ENCODE measurements at places on chromosomes 1 and 21.

GRCh38 chr1:24415910-24416665, 486 bp downstream of the NIPAL3 start:
- no peak for DNase-seq

DNA sequence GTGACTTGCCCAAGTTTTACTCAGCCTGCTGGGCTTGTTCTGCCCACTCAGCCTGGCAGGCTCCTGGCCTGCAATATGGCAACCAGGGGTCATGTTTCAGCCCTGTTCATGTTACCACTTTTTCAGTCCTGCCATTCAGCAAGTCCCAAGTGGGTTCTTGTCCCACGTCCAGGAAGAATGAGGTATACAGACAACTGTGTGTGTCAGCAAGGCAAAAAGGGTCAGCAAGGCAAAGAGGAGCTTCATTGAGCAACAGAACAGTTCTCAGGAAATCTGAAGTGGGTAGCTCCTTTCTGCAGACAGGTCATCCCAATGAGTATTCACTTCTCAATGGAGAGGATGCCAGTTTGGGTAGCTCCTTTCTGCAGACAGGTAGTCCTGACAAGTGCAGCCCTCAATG, 1233.3 kb upstream of the B3GALT2 start:
- no peak for DNase-seq

- no peak for DNase-seq
Measured at GRCh38 chr1:66438062-66438461, 95.9 kb upstream of the SGIP1 start.

DNA sequence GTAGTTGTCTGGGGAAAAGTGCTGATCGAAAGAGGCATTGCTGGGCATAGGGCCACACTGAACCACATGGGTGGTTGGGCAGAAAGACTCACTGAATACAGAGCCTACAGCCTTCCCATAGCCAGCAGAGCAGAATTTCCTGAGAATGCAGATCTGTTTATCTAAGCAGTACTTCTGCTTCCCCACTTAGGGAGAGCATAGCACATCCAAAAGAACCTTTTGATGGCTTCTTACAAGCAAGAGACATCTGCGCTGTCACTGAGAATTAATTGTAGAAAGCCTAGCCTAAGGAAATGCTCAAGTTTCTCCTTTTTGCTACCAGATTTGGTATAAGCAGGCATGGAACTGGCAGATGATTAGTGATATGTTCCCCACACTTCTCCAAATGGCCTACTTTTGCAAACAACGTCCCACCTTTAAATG, 13.0 kb upstream of the KLHDC8A start:
- no peak for DNase-seq

DNA sequence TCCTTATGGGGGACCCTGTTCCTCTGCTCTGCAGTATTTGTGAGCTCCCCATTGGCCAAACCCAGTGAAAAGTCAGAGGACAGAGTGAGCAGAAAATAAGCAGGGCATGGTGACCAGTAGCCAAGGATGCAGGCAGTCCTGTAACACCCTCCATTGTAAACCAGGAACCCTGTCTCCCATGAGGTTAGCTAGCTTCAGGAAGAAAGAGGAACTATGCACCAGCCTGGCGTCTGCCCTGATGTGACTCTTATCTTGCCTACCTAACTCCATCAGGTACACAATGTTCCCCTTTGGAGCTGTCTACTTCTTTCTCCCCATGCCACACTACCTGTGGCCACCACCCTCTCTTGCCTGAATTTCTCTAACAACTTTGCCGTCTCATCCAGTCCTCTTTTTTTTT, 119.2 kb downstream of the LRIG2 start:
- no peak for DNase-seq

DNA sequence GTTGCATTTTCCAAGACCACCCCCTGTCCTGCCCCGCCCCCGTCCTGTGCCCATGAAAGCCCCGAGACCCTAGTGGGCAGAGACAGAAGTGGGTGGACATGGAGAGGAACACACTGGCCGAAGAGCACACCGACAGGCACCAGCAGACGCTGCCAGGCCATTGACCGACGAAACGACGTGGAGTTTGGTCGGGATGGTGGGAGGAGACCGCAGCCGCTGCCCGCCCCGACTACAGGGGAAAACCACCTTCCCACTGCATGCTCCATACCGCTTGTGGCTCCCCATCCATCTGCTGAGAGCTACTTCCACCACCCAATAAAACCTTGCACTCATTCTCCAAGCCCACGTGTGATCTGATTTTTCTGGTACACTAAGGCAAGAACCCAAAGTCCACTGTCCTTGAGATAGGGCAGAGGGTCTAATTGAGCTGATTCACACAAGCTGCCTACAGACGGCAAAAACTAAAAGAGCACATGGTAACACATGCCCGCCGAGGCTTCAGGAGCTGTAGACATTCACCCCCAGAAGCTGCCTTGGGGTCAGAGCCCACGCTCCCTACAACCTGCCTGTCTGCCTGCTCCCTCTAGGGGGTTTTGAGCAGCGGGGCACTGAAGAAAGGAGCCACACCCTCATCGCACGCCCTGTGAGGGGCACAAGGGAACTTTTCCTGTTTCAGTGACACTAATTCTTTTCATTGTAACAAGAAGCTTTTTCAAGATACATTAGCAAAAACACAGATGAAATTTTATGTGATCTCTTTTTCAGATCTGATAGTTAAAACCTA, 81.2 kb upstream of the RAB3GAP2 start:
- no peak for DNase-seq

DNA sequence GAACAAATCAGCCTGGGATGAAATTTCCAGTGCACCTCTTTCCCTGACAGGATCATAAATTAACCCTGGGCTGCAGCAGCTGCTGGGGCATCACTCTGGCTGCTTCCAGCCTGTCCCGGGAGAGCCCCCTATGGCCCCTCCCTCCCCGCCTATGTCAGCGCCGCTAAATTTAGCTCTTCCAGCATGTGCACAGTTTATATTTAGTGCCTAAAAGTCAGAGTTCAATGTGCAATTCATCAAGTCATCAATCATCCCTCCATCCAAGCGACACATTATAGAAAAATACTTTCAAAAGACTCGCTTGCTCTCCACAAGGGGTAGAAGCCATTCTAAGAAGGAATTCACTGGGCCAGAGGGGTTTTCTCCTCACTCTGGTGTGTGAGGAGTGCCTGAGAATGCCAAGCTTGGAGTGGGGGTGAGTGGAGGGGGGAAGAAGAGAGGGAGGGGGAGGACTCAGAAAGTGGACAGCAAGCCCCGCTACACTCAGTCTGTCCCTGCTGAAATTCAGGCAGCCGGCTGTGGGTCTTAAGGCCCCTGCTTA, 37.4 kb downstream of the XCL1 start:
- DNase-seq = no peak

GRCh38 chr1:235736263-235736662, 86.7 kb upstream of the GNG4 start:
- DNase-seq = no peak

- DNase-seq = no peak
Measured at GRCh38 chr1:88698140-88698539, 14.1 kb downstream of the PKN2 start.

DNA sequence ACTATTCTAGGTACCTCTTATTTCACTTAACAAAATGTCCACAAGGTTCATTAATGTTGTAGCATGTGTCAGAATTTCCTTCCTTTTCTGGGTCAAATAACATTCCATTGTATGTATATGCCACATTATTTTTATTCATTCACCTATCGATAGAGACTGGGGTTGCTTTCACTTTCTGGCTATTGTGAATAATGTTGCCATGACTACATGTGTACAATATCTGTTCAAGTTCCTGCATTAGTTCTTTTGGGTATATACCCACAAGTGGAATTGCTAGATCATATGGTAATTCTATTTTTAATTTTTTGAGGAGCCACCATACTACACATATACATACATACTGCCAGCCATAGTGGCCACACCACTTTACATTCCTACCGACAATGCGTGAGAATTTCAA, 158.4 kb downstream of the ZZZ3 start:
- no peak for DNase-seq

- no peak for DNase-seq
Measured at GRCh38 chr1:199352351-199352750, 675.2 kb upstream of the NR5A2 start.

- no peak for DNase-seq
Measured at GRCh38 chr21:29708401-29708800, 231.4 kb downstream of the GRIK1 start.

DNA sequence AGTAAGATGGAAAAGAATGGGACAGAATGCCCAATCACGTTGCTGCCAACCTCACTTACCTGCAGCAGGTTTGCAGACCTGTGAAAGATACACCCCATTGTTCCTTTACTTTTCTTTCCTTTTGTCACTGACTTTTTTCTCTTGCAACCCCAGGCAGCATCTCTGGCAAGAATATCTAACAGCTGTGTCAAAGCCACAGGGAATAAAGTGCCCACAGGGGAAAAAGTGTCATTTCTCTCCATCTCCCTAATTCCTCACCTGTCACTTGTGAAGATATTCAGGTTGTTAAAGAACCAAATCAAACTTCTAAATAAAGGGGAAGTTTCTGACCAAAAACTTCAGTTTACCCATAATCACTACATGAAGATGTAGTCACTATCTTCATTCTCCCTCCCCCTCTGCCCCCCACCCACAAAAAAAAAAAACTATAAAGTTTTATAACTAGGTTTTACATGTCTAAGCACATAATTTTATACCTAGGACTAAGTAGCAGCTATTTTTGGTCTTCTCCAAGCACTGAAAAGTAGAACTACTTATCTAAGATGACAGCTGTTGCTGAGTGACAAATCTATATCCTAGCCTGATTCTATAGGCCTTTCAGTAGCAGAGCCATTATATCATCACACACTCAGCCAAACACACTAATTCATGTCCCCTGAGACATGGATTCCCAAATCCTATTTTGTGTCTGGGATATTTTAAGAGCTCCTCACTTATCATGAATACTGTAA, 54.9 kb downstream of the TBX15 start:
- no peak for DNase-seq

DNA sequence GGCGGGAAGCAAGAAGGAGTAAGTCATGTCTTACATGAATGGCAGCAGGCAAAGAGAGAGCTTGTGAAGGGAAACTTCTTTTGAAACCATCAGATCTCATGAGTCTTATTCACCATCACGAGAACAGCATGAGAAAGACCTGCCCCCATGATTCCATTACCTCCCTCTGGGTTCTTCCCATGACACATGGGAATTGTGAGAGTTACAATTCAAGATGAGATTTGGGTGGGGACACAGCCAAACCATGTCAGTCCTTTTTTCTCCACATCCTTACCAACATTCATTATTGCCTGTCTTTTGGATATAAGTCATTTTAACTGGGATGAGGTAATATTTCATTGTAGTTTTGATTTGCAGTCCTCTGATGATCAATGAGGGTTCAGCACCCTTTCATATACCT, 81.0 kb downstream of the DIRAS3 start:
- no peak for DNase-seq

- DNase-seq = no peak
Measured at GRCh38 chr1:22778862-22779520, 68.4 kb downstream of the EPHB2 start.

- DNase-seq = no peak
Measured at GRCh38 chr1:81374481-81374880, 426.3 kb upstream of the ADGRL2 start.

DNA sequence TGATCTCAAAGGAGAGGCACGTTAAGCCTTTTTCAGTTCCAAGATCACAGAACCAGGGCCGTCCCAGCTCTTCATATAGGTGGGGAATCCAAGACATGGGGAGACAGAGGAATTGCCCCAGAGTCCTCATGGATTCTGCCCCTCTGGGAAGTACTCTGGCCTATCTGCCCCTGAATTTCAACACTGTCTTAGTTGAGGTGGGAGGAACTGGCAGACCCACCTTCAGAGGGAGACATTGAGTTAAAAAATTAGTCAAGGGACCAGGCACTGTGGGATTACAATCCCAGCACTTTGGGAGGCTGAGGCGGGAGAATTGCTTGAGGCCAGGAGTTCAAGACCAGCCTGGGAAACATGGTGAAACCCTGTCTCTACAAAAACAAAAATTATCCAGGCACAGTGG, 2.1 kb upstream of the KNCN start:
- DNase-seq = no peak

- no peak for DNase-seq
Measured at GRCh38 chr1:172637522-172637921, 21.4 kb upstream of the FASLG start.

DNA sequence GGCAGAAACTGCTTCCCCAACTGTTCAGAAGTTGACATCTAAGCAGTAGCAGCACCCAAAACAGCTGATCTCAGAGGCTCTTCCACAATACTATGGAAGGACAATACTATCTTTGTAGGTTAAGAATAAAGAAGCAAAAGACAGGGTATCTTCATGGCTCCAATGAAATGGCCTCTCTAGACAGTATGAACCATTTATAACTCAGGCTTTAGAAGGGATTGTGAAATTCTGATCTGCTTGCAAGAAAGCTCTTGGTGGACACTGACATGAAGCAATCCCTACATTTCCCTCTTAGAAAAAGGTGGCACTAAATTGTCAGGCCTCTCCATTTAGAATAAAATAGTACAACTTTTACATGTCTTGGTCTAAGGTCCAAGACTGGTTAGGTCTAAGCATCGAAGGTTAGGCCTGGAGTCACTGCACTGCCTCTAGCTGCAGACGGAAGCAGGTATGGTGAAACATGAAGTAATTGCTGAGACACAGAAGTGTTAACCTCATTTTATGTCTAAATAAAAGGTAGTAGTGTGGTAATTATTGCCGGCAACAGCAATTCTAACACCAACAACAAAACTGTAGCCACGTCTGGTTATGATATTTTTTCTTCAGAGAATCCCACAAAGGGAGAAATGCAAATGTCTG, 50.6 kb upstream of the HP1BP3 start:
- DNase-seq = no peak

GRCh38 chr1:66951513-66951912, 26.7 kb downstream of the MIER1 start:
- DNase-seq = no peak

- DNase-seq = no peak
Measured at GRCh38 chr1:19976317-19977003, 3.0 kb downstream of the PLA2G2A start.

GRCh38 chr1:184911103-184911745, 63.1 kb downstream of the NIBAN1 start:
- DNase-seq = no peak

DNA sequence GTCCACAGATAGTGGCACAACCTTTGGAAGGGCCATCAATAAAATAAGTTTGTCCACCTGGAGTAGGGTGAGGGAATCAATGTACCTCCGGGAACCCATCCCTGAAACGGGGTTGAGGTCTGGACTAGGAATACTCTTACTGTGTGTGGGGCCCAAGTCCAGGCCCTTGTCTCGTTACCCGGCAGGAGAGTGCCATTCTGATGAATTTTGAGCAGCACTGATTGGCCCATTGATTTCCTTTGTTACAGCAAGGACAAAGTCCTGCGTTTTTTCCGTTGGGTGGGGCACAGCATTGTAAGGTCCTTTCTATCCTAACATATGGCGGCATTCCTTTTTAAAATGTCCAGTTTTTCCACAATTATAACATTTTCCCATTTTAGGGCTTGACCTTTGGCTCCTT, 75.2 kb downstream of the AXDND1 start:
- no peak for DNase-seq

DNA sequence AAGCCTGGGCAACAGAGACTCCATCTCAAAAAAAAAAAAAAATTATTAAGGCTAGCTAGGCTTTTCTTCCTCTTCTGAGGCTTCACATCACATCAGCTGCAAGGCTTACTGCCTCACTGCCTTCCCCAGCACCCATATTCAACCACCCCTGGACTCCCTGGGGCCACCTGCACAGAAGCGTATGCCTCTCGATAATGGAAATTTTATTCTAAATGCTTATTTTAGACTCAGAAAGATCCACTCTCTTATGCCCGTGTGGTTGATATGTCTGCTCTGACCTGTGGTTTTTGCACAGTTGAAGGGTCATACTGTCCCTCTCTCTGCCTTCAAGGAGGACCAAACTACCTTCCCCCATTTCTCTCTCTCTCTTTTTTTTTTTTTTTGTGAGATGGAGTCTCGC, 1.5 kb upstream of the FCRLA start:
- no peak for DNase-seq
